ENCODE measurements at places on chromosomes 16 and 17.

DNA sequence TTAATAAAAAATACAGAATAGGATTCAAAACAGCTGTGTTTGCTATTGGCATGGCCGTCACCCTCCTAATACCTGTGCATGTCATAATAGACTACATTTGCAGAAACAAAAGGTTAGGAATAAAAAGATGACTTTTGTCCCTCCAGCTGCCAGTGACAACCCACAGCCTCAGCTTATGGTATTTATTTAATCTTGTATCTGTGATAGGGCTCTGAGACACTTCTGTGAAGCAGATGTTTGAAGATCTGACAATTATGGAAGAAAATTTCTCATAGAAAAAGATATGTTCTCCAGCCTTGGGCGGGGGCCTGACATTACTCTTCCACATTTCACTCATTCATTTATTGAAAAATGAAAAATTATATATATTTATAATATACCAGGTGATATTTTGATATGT is 62.2 kb downstream of the PITPNC1 start:
- DNase-seq = no peak

DNA sequence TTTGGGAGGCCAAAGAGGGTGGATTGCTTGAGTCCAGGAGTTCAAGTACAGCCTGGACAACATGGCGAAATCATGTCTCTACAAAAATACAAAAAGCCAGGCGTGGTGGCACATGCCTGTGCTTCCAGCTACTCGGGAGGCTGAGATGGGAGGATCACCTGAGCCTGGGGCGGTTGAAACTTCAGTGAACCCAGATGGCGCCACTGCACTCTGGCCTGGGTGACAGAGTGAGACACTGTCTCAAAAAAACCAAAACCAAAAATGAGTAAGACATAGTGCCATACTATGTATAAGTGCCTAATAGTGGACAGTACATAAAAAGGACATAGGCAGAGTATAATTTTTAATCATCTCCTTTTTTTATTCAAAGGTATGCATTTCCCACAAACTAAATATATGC is 4.0 kb downstream of the CTC1 start:
- DNase-seq = no peak

- DNase-seq = no peak
Observed at GRCh38 chr17:55482591-55483389, 28.5 kb downstream of the SMIM36 start.

- no peak for DNase-seq
Observed at GRCh38 chr16:19817875-19818274, 66.8 kb downstream of the GPRC5B start.

DNA sequence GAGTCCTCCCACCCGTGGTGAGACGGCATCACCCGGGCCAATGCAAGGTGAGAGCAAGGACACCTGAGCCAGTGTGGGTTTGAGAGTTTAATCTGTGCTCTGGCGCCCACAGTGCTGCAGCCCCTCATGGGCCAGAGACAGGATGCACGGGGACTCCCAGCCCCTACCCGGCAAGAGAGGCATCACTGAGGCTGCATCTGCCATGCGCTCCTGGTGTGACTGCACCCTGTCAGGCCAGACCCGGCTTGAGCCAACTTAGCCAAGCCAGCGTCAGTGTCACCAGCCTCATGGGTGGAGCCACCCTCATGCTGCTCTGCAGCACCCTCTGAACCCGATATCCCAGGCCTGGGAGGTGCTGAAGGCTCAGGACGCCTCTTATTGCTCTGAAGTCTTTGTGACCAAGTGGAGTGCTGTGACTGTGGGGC is 1.3 kb upstream of the BRICD5 start:
- DNase-seq = no peak

DNA sequence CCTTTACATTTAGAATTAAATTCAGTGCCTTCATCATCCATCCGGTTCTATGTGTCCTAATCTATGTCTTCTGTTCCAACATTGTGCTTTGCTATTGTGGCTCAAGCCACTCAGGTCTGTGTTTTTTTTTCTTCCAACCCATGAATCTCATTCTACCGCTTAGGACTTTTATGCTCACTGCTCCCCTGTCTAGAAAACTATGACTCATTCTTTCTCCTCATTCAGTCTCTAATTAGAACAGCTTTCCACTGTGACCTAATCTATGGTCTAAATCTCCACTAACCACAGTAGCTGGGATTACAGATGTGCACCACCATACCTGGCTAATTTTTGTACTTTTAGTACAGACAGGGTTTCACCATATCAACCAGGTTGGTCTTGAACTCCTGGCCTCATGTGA is 418.7 kb downstream of the KCNJ2 start:
- DNase-seq = no peak

GRCh38 chr16:48234630-48235029 is 9.5 kb upstream of the LONP2 start:
- no peak for DNase-seq

- DNase-seq = peak; percentile 85
Observed at GRCh38 chr17:40317345-40317873, 8.4 kb downstream of the RARA start.

GRCh38 chr16:48091117-48091516 is 64.7 kb downstream of the ABCC12 start:
- no peak for DNase-seq

DNA sequence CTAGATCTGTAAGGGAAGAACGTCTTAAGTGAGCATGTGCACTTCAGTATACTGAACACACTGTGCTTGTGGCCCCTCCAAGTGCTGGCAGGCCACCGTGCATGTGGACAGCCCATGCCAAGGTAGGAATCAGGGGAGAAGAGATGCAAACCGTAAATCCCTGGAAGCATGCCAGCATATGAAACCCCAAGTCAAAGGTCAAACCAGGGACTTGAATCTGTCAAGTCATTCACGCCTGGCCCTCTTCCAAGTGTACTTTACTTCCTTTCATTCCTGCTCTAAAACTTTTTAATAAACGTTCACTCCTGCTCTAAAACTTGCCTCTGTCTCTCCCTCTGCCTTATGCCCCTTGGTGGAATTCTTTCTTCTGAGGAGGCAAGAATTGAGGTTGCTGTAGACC is 2.8 kb upstream of the ATXN2L start:
- DNase-seq = no peak

- peak; percentile 95 for DNase-seq
Observed at GRCh38 chr17:39239640-39240314, 14.0 kb upstream of the STAC2 start.

DNA sequence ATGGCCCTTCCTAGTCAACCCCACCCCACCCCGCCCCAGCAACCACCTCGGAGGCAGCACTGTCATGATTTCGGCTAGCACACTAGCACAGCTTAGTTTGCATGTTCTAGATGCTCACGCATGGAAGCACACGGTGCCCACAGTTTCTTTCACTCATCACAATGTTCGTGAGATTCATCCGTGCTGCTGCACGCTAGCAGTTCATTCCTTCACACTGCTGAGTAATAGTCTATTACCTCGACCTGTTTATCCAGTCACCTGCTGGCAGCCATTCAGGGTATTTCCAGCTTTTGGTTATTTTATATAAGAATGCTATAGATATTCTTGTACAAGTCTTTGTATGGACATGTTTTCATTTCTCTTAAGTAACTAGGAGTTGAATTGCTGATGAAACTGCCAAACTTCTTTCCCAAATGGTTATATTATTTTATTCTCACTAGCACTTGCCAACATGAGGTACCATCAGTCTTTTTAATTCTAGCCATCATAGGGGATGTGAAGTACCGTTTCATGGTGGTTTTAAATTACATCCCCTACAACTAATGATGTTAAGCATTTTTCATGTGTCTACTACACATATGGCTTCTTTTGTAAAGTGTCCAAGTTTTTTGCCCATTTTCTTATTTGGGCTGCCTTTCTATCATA is 75.7 kb downstream of the CYTH1 start:
- no peak for DNase-seq

DNA sequence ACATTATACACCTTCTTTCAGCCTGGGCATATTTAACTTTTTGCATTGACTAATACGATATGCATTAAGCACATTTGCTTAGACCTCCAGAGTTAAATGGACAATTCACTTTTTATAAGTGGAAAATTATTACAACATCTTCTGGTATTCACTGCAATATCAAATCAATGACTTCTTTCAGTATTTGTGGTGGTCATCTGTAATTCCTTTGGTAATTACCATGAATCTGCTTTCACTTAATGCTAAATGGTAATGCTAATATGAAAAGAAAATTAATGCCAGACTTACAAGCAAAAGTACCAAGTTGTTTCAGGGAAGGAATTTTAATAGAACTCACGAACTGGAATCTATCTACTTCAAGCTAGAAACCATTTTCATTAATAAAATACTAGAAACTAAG is 6.4 kb downstream of the GPATCH8 start:
- DNase-seq = no peak

All from H9 (cell line).